ENCODE measurements at places on chromosomes 12 and 14.

DNA sequence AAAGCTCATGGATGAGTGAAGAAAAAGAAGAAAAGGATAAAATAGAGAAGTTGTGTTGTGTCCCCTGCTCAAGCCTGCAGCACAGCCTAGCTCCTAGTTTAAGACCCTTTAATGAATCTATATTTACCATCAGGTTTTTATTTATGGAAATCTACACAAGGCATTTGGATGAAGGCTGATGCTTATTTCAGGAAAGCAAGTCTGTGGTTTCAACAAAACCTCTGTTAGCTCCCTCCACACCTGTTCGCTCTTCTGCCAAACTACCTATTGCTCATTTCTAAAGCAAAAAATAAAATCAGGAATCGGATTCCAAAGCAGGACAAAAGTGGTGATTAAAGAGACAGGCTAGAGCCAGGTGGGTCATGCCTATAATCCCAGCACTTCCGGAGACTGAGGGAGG lies 18.9 kb upstream of the MAP3K9 start:
- no peak for DNase-seq

DNA sequence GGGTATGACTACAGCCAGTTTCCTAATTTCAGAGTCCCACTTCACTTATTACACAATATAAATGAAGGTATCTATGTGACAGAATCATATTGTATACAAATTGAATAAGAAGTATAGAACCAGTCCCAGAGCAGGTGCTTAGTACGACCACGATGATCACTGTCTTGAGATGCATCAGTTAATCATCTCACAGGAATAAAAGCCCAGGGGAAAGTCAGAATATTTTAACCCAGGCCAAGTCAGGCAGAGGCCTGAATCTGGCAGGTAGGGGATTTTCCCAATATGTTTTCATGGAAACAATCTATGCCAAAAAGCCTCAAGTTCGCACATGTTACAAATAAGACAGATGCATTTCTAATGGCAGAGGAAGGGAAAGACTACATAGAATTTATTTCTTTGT lies 758.4 kb downstream of the BCL11B start:
- no peak for DNase-seq

- no peak for DNase-seq
These were observed 61.6 kb downstream of the RAD51B start for GRCh38 chr14:67881225-67881624.

- no peak for DNase-seq
These were observed 502 bp downstream of the SMARCD1 start for GRCh38 chr12:50085615-50086072.

DNA sequence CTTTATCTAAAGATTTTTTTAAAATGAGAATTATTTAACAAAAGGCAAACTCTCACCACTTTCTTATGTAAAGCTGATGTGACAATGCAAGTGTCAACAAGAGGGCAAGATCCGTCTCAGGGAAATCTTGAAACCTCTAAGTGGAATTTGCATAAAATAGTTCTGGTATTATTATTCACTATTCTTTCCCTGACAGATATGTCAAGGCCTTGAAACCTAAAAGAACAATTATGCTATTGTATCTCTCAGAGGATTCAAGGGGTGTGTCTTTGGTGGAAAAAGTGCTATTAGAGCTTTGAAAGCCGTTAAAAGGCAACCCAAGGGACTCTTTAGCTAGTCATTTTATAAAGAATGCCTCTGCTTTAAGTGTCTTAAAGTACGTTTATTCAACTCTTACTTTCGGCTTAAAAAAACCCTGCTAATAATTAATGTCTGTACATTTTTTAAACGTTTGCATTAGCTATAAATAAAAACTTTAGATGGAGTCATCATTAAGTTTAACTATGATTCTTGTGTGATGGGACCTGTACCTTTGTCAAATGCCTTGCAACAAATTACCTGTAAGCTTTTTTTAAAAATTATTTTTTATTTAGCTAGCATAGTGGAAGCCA lies 585.5 kb downstream of the VRK1 start:
- no peak for DNase-seq

DNA sequence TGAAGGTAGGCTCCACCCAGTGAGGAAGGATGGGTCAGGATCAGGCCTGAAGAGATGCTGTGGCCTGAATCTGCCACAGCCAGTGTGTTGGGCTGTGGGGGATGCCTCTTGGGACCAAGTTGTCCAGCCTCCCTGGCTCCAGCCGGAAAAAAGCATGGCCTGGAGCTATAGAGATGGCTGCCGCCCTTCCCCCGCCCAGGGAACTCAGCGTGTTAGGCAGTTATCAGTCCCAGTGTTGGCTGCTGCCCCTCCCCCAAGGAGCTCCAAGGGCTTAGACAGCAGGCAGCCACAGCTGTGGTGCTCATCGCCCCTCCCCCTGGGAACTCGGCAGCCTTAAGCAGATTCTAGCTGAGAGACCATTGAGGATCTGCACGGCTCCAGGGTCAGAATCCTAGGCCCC lies 158.0 kb downstream of the CAPZA3 start:
- DNase-seq: no peak

GRCh38 chr12:4355156-4356040 lies 24.1 kb downstream of the FGF23 start:
- no peak for DNase-seq

All from head of caudate nucleus (tissue), 42 donors.